T-cell (primary cell): ENCODE measurements at places on chromosomes 2 and 18.

GRCh38 chr2:230668184-230668938 lies 44.3 kb upstream of the CAB39 start:
- peaks cover 14% of the 10 kb centered on the region for H3K4me1 ChIP-seq
- no peaks in the 10 kb centered on the region for H3K36me3 ChIP-seq
- H3K27me3 ChIP-seq = no peaks in the 10 kb centered on the region
- no peak overlapping the region for H3K4me3 ChIP-seq
- DNase-seq = no peak

DNA sequence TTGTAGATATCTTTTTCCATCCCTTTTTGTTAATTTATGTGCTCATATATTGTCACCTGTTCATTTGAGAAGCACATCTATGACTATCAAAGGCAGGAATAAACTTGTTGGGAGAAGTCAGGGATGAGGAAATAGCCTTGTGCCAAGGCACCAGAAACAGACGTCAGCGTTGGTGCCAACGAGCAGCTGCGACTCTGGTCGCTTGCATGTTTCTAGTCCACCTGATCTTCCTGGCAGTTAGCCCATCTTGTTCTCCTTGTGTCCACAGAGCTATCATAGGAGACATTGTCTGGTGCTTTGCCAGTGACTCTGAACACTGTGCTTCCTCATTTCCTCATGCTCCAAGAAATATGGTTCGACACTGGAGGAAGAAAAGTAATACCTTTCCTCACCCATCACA lies 374.4 kb downstream of the PTPRM start:
- no peak for DNase-seq
- H3K27me3 ChIP-seq = no peaks in the 10 kb centered on the region
- H3K4me3 ChIP-seq = no peak overlapping the region
- no peaks in the 10 kb centered on the region for H3K36me3 ChIP-seq

DNA sequence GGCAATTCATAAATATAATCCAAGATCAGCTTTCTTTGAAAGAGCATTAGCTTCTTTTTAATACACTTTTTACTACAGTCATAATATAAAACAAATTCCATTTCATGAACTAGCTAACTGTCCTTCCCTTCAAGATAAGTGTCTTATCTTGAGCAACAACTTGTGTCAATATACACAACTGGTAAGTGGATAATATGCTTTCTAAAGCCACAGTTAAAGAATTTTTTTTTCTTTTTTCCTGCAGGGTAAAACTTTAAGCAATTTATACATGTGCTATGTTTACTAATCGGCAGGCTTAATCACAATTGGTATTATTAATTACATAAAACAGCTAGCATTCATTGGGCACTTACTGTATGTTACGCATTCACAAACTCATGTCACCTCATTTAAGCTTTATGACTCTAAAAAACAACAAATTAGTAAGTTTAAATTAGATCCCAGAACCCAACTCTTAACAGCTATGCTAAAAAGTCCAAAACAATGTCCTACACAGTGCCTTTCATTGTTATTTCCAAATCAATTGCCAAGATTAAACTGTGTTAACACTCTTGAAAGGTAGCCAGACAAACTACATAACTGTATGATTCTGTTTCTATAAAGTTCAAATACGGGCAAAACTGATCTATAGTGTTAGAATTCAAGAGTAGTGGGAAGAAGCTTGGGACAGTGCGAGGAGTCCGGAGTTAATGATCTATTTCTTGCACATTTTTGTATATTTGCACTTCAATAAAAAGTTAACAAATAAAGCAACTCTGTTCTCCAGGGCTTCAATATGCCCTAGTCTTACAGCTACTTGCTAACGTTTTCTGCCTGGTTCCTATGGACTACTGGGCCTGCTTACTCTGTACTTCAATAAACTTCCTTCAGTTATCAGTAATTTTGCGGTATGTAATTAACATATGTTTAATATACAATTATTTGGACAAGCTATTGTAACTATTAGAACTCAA lies 6.0 kb downstream of the TXNL1 start:
- no peak overlapping the region for H3K27ac ChIP-seq
- H3K36me3 ChIP-seq = no peaks in the 10 kb centered on the region
- no peak for DNase-seq
- no peak overlapping the region for H3K4me3 ChIP-seq

- H3K36me3 ChIP-seq = no peaks in the 10 kb centered on the region
- no peak overlapping the region for H3K4me3 ChIP-seq
- H3K4me1 ChIP-seq = no peaks in the 10 kb centered on the region
Observed at GRCh38 chr2:231034291-231034882, 2.9 kb upstream of the C2orf72 start.

DNA sequence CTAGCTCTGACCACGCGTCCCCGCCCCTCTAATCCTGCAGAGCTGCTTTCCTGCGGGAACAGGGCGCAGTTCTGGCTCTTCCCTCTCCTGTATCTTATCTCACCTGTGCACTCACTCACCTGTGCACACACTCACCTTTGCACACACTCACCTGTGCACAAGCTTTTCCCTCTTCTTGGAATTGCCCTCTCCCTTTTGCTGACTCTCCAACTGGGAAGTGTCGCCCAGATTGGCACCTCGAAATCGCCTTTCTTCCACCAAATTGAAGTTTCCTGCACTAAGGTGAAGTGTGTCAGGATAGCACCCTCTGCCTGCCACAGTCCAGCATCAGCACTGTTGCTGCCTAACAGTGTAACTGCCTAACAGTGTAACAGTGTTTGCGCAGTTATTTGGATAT lies 566 bp upstream of the CMPK2 start:
- peaks cover 16% of the 10 kb centered on the region for H3K4me1 ChIP-seq
- peak overlapping the region; percentile 50 for H3K27ac ChIP-seq
- H3K36me3 ChIP-seq = peaks cover 4% of the 10 kb centered on the region
- H3K27me3 ChIP-seq = no peaks in the 10 kb centered on the region
- peak overlapping the region; percentile 81 for H3K4me3 ChIP-seq
- peak; percentile 14 for DNase-seq

GRCh38 chr2:216555274-216555673 lies 56.6 kb downstream of the RPL37A start:
- H3K36me3 ChIP-seq = no peaks in the 10 kb centered on the region
- no peak overlapping the region for H3K4me3 ChIP-seq
- no peaks in the 10 kb centered on the region for H3K4me1 ChIP-seq

GRCh38 chr2:16623031-16623430 lies 42.6 kb downstream of the CYRIA start:
- H3K27ac ChIP-seq = no peak overlapping the region
- H3K4me3 ChIP-seq = no peak overlapping the region
- H3K4me1 ChIP-seq = peaks cover 46% of the 10 kb centered on the region
- peaks cover under 1% of the 10 kb centered on the region for H3K27me3 ChIP-seq

- no peaks in the 10 kb centered on the region for H3K4me1 ChIP-seq
- H3K27me3 ChIP-seq = no peaks in the 10 kb centered on the region
- no peak overlapping the region for H3K4me3 ChIP-seq
- no peaks in the 10 kb centered on the region for H3K36me3 ChIP-seq
- no peak overlapping the region for H3K27ac ChIP-seq
Observed at GRCh38 chr2:108918156-108918874, 70.7 kb downstream of the EDAR start.

DNA sequence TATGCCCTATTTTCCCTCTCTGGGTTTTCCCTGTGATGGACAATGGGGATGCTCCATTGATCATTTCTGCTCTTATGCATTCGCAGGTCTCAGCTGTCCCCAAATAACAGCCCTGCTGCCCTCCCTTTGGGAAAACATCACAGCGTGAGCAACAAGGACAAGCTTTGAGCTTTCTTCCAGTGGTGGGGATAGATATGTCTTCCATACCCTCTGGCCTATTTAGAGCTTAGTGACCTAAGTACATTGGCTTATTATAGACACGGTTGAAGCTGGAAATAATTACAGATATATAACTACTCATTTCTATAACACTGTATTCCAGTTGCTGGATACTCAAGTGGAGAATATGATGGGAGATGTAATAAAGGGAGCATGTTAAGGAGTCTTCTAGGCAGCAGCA lies 304.3 kb upstream of the MGAT5 start:
- DNase-seq = no peak
- H3K4me3 ChIP-seq = no peak overlapping the region
- H3K36me3 ChIP-seq = no peaks in the 10 kb centered on the region
- H3K27ac ChIP-seq = no peak overlapping the region
- H3K27me3 ChIP-seq = peaks cover 3% of the 10 kb centered on the region
- no peaks in the 10 kb centered on the region for H3K4me1 ChIP-seq

DNA sequence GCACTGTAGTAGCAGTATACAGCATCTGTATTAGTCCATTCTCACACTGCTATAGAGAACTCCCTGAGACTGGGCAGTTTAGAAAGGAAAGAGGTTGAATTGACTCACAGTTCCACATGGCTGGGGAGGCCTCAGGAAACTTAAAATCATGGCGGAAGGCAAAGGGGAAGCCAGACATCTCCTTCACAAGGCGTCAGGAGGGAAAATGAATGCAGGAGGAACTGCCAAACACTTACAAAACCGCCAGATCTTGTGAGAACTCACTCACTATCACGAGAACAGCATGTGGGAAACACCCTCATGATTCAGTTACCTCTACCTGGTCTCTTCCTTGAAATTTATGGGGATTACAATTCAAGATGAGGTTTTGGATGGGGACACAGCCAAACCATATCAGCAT lies 25.4 kb downstream of the MAP4K4 start:
- H3K27ac ChIP-seq = no peak overlapping the region
- peaks cover 73% of the 10 kb centered on the region for H3K4me1 ChIP-seq
- H3K4me3 ChIP-seq = no peak overlapping the region
- DNase-seq = no peak
- H3K27me3 ChIP-seq = no peaks in the 10 kb centered on the region

- H3K27me3 ChIP-seq = no peaks in the 10 kb centered on the region
- H3K4me3 ChIP-seq = no peak overlapping the region
- no peaks in the 10 kb centered on the region for H3K36me3 ChIP-seq
- H3K27ac ChIP-seq = no peak overlapping the region
Observed at GRCh38 chr2:111662039-111662770, 221.8 kb downstream of the ANAPC1 start.

DNA sequence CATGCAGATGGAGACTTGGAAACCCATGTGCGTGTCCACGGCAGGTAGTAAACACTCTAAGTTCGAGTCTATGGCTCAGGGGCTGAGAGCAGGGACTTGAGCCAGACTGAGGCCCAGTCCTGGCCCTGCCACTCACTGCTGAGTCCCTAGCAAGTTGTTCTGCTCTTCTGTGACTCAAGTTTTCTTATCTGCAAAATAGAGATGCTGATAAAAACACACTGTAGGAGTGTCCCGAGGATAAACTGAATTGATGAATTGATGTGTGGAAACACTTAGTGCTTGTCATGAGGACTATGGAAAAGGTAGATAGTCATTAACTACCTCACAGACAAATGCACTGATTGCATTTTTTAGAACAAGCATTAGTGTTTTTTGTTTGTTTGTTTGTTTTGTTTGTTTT lies 73.2 kb downstream of the BOLA3 start:
- peaks cover 29% of the 10 kb centered on the region for H3K36me3 ChIP-seq
- no peak overlapping the region for H3K4me3 ChIP-seq
- no peaks in the 10 kb centered on the region for H3K4me1 ChIP-seq
- H3K27ac ChIP-seq = no peak overlapping the region
- no peak for DNase-seq

GRCh38 chr2:191401287-191401686 lies 156.1 kb downstream of the MYO1B start:
- H3K4me3 ChIP-seq = no peak overlapping the region
- H3K36me3 ChIP-seq = no peaks in the 10 kb centered on the region
- H3K4me1 ChIP-seq = no peaks in the 10 kb centered on the region
- no peaks in the 10 kb centered on the region for H3K27me3 ChIP-seq

GRCh38 chr2:60581433-60582282 lies 28.2 kb upstream of the BCL11A start:
- H3K27me3 ChIP-seq = peaks cover 34% of the 10 kb centered on the region
- H3K27ac ChIP-seq = no peak overlapping the region
- H3K4me1 ChIP-seq = no peaks in the 10 kb centered on the region
- no peak overlapping the region for H3K4me3 ChIP-seq
- H3K36me3 ChIP-seq = no peaks in the 10 kb centered on the region

DNA sequence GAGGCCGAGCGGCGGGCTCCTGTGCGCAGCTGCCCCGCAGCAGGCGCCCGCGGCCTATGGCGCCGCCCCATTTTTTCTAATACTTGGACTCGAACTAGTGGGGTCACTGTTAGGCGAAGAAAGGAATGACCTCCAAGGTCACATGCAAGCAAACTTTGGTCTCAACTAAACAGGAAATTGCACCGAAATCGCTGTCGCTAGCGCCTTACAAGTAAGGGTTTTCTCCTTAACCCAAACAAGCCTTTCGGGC lies 339 bp downstream of the ACAA2 start:
- no peaks in the 10 kb centered on the region for H3K36me3 ChIP-seq
- H3K27ac ChIP-seq = peak overlapping the region; percentile 92
- peak overlapping the region; percentile 89 for H3K4me3 ChIP-seq
- DNase-seq = no peak

GRCh38 chr2:108594982-108595464 lies 60.8 kb downstream of the LIMS1 start:
- no peak overlapping the region for H3K4me3 ChIP-seq
- no peak overlapping the region for H3K27ac ChIP-seq
- H3K4me1 ChIP-seq = no peaks in the 10 kb centered on the region
- H3K36me3 ChIP-seq = no peaks in the 10 kb centered on the region
- H3K27me3 ChIP-seq = no peaks in the 10 kb centered on the region

- no peak overlapping the region for H3K27ac ChIP-seq
- no peak for DNase-seq
- no peaks in the 10 kb centered on the region for H3K36me3 ChIP-seq
Observed at GRCh38 chr2:238308177-238308576, 12.1 kb upstream of the TRAF3IP1 start.

DNA sequence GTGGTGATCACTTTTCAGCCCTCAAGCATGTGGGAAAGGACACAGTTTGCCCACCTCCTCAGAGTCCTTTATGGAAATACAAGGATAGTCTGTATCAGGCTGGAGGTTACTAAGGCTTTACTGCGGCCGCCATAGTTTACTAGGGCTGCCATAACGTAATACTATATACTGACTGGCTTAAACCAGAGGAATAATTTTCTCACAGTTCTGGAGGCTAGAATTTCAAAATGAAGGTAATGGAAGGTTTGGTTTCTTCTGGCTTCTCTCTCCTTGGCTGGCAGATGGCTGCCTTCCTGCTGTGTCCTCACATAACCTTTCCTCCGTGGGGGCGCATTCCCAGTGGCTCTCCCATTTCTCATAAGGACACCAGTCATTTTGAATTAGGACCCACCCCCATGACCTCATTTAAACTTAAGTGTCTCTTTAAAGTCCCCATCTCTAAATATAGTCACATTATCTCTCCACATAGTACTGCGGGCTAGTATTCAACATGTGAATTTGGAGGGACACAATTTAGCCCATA lies 12.5 kb upstream of the ATIC start:
- no peak overlapping the region for H3K4me3 ChIP-seq
- H3K27me3 ChIP-seq = peaks cover 6% of the 10 kb centered on the region
- no peaks in the 10 kb centered on the region for H3K36me3 ChIP-seq
- H3K27ac ChIP-seq = no peak overlapping the region
- no peaks in the 10 kb centered on the region for H3K4me1 ChIP-seq

DNA sequence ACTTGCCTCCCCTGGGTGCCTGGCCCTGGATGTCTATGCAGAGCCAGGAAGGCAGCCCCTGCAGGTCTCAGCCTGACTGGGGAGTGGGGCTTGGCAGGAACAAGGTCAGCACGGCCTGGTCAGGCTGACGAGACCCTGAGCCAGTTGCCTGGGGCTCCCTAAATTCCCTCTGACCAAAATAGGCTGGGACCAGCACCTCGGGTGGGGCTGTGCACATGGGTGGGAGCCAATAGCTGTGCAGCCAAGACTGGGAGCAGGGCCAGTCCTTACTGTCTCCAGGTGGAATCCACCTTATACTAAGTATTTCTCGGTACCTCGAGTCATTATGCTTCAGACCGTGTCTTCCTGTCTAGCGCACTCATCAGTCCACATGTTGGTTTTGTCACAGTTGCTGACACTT lies 11.4 kb upstream of the IL1R2 start:
- no peak for DNase-seq
- H3K27me3 ChIP-seq = peaks cover 14% of the 10 kb centered on the region
- H3K4me3 ChIP-seq = no peak overlapping the region
- H3K27ac ChIP-seq = no peak overlapping the region
- no peaks in the 10 kb centered on the region for H3K36me3 ChIP-seq
- no peaks in the 10 kb centered on the region for H3K4me1 ChIP-seq
